A673 (cell line): ENCODE measurements at places on chromosomes 3 and 15. TPM values are rescaled to one million over a fixed set of nuclear protein-coding genes. Genes with fewer than 3 reads are reported as not detected.

DNA sequence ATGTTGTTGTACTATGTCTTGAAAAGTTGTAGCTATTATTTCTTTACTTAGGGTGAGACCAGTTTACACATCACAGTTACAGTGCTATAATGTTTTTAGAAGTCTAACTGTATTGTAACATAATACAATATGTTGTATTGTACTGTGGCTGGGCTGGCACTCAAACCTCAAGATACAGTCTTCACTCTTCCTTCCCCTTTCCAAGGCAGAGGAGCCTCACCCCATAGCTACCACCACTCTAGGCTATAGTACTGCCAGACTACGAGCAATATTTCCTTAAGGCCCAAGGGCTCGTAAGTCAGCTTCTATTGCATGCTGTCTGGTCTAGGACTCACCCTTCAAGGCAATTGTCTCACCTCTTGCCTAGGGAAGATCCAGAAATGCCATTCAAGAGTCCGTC lies 597.7 kb downstream of the OTOL1 start:
- no peaks in the 10 kb centered on the region for H3K4me1 ChIP-seq
- no peaks in the 10 kb centered on the region for H3K36me3 ChIP-seq

DNA sequence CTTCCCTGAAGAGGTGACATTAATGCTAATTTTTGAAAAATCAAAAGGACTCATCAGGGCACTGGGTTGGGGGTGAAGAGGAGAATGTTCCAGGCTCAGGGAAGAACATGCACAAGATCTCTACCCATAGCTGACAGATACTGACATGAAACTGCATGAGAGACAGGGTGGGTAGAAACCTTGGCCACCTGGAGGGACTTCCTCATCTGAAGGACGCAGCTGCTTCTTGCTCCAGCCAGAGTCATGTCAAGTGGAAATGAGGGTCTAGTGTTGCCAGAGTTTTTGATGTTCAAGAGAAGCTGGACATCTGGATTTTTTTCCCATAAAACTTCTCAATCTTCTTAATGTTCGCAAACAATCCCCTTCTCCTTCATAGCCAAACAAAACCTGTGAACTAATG lies 29.7 kb downstream of the AMOTL2 start:
- no peaks in the 10 kb centered on the region for H3K4me1 ChIP-seq
- no peak overlapping the region for H3K4me3 ChIP-seq
- DNase-seq = no peak
- no peaks in the 10 kb centered on the region for H3K36me3 ChIP-seq
- no peaks in the 10 kb centered on the region for H3K27me3 ChIP-seq

ROBO2 gene
- total RNA-seq = 17.5 and 18.7 TPM in 2 replicates

DNA sequence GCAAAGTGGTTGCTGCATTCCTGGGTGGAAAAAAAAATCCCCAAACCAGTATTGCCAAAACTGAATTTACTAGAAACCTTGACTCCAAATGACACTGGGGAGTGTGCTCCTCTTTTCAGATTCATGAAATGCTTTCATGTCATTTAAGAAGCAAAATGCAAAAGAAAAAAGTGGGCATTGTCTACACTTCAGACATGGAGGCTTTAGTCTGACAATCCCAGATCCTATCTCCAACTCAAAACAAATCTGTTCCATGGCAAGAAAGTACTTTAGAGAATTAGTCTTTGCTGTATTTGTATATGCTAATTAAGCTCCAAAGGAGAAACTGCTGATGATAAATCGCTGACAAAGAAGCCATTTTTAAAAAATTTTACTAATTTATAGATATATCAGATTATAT lies 366.7 kb downstream of the MAGI1 start:
- no peak overlapping the region for H3K27ac ChIP-seq
- H3K4me1 ChIP-seq = peaks cover 7% of the 10 kb centered on the region
- no peaks in the 10 kb centered on the region for H3K36me3 ChIP-seq
- H3K27me3 ChIP-seq = no peaks in the 10 kb centered on the region

SCAPER gene
- total RNA-seq = 21.5 and 28.5 TPM in 2 replicates

GRCh38 chr3:36484386-36484785 lies 104.1 kb downstream of the STAC start:
- H3K27ac ChIP-seq = no peak overlapping the region
- H3K4me1 ChIP-seq = no peaks in the 10 kb centered on the region
- H3K36me3 ChIP-seq = no peaks in the 10 kb centered on the region
- no peak overlapping the region for H3K4me3 ChIP-seq
- no peaks in the 10 kb centered on the region for H3K27me3 ChIP-seq
- no peak for DNase-seq

GRCh38 chr3:140238646-140239314 lies 303.8 kb downstream of the CLSTN2 start:
- DNase-seq = no peak
- H3K27ac ChIP-seq = no peak overlapping the region
- no peaks in the 10 kb centered on the region for H3K4me1 ChIP-seq
- no peak overlapping the region for H3K4me3 ChIP-seq

- no peaks in the 10 kb centered on the region for H3K27me3 ChIP-seq
- DNase-seq = no peak
- no peak overlapping the region for H3K4me3 ChIP-seq
- H3K4me1 ChIP-seq = no peaks in the 10 kb centered on the region
- H3K27ac ChIP-seq = no peak overlapping the region
Observed at GRCh38 chr3:184457329-184457728, 77.5 kb downstream of the CHRD start.

RETNLB gene
- not detected in 2 replicates for total RNA-seq

DNA sequence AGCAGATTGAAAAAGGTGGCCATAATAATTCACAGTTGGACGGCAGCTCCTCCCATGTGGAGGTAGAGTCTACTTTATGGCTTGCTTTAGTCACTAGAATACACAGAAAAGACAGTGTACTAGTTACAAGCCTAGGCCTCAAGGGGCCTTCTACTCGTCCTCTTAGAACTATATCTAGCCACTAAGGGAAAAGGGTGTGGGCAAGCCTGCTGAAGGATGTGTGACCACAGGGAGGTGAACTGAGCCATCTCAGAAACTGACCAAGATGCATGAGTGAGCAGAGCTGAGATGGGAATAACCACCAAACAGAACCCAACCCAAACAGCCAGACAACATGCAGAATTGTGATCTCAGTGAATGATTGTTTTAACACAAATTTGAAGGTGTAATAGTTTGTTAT lies 335.6 kb upstream of the LMCD1 start:
- no peak overlapping the region for H3K27ac ChIP-seq
- peaks cover 4% of the 10 kb centered on the region for H3K4me1 ChIP-seq
- no peak for DNase-seq
- no peaks in the 10 kb centered on the region for H3K27me3 ChIP-seq

NAA80 gene
- total RNA-seq = 5.3 and 7.0 TPM in 2 replicates

- H3K4me3 ChIP-seq = no peak overlapping the region
- H3K27ac ChIP-seq = no peak overlapping the region
Observed at GRCh38 chr3:55647670-55648069, 160.6 kb upstream of the WNT5A start.
